NCI-H146 (cell line): ENCODE measurements at places on chromosomes 16 and 17.

GRCh38 chr17:41098481-41098880 is 539 bp upstream of the KRTAP4-8 start:
- DNase-seq, result no peak

DNA sequence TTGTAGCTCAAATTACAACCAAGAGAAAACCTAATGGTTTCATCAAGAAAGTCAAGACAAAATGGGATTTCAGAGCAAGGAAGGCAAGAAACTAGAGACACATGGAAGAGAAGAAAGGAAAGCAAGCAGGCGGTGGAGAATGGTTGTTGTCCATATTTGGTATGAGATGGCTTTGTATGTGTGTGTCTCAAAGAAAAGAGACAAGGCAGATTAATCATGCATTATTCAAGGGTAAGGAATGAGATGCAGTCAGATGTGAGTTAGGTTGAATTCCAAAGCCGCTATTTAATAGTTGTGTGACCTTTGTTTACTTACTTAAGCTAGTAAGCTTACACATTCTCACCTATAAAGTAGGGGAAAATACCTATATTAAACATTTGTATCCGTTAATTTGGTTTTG is 1029.6 kb downstream of the CDH11 start:
- DNase-seq, result no peak

- peak; percentile 86 for DNase-seq
Measured at GRCh38 chr16:1580256-1580655, 31.6 kb downstream of the IFT140 start.

DNA sequence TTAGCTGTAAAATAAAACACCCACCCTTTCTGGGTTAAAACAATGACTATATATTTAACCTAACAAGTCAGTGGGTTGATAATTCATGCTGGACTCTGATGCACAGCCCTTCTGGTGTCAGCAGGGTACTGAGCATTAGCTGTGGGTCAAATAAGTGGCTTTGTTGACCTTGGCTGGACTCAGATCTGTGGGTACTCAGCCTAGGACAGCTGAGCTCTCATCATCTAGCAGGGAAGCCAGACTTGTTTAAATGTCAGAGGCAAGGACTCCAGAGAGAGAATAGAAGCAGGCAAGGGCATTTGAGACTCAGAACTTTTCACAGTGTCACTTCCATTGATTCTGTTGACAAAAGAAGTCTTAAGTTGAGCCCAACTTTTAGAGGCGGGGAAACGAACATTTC is 1063.8 kb upstream of the CDH8 start:
- DNase-seq, result no peak

DNA sequence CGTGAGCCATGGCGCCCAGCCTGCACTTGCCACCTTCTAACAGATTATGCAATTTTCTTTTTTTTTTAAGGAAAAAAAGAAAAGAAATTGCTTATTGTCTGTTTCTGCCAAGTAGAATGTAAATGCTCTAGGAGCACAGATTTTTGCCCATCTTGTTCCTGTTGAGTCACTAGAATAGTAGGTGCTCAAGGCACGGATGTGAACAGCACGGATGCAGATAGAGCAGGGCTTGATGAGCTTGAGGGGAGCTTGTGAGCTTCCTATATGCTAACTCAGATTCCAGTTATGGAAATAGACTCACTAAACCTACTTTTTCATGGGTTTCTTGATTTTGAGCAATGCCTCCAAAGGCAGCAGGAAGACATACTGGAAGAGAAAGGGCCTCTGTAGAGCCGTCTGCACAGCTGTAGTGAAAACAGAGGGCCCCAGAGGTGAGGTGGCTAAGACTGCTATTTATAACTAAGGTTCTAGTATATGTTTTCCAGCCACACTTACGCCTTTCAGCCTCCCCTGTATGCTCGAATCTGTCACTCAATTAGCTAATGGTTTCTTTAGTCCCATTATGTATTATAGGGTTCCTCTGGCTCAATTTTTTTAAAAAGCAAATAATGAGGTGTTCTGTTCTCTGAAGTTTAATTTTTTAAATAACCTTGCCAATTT is 72.8 kb downstream of the WWP2 start:
- DNase-seq, result no peak

DNA sequence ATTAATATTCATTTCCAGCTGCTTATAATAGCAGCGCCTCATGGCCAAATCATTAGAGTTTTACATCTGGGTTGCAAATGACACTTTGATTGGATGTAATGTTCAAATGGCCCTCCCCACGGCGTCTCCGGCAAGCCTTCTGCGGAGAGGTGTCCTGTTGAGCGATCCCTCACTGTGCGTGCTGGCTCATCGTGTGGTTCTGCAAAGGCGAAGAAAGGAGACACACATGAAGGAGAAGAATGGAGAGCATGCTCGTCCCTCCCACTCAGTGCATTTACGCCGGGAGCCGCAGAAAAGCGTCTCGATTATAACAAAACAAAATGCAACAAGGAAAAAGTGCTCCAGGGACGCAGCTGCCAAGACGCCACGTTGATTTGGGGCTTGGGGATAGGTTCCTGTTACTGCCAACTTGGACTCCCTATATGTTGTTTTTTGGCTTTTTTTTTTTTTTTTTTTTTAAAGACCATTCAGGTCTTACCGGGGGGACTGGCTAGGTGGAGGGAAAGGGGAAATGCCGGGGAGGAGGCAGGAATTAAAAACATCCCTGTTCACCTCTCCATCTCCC is 117.6 kb downstream of the C16orf78 start:
- DNase-seq, result no peak

DNA sequence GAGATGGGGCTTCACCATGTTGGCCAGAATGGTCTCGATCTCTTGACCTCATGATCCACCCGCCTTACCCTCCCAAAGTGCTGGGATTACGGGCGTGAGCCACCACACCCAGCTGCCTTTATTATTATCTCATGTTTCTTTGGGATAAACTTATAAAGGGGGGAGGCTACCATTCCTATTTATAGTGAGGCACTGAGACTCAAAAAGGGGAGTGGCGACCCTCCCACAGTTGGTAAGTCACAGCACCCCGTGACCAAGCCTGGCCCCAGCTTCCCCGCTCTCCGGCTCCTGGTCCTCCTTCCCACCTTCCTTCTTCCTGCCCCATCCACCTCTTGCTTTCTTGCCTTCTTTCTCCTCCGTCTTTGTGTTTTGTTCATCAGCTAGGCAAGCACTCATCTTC is 5.2 kb downstream of the MYH3 start:
- no peak for DNase-seq

- no peak for DNase-seq
Measured at GRCh38 chr16:20846030-20846429, 39.7 kb downstream of the REXO5 start.

GRCh38 chr16:31362476-31363405 is 7.8 kb downstream of the ITGAX start:
- DNase-seq, result no peak

- no peak for DNase-seq
Measured at GRCh38 chr17:49223517-49224197, 6.9 kb downstream of the PHOSPHO1 start.
